Islet precursor cell (in vitro differentiated cells): ENCODE measurements at places on chromosomes 4 and X.

DNA sequence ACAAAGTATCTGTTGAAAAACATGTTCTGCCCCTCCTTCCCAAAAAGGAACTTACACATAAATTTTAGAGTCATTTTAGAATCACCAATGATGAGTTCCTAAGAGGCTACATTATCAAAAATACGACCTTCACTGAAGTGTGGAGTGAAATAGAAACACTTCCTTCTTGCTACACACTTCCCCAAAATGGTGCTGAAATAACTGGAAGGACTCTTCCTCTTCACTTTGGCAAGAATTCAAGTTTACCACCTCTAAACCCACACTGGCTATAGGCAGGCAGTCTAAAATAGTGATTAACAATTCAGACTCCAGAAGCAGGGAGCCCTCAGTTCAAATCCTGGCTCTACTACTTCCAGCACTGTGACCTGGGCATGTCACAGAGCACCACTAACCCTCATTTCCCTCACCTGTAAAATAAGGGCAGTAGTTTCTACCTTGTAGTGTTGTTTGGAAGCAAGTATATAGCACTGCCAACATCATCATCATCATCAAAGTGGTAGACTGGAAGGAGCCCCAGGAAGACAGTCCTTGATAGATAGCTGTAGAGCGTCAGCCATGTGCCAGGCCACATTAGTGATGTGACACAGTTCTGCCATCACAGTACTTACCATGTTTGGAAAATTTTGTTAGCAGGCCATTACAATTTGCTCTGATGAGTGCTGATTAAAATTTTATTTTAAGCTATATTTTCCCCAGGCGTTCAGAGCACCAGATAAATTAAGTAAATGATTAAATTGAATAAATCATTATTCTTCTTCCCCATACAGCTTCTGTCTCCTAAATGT, 103.3 kb downstream of the PARM1 start:
- DNase-seq = no peak

DNA sequence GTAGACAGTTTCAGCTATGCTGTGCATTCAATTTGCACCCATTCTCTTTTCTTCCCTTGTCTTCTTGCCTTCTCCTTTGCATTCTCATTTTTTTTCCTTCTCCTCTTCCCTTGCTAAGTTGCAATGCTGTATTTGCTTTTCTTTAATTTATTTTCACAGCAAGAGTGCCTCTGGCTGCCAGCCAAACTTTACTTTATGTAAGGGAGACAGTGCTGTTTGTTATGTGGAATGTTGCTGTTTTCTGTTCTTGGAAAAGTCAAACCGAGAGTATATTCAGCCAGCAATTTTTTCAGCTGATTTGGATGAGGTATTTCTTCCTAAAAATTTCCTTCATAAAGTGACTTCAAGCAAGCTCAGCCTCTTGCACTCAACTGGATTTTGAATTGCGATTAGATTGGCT, 1293.4 kb downstream of the ARAP2 start:
- no peak for DNase-seq

GRCh38 chr4:167032871-167033270, 201.4 kb downstream of the SPOCK3 start:
- DNase-seq = no peak

- no peak for DNase-seq
Measured at GRCh38 chrX:43313035-43313434, 343.1 kb upstream of the MAOA start.

DNA sequence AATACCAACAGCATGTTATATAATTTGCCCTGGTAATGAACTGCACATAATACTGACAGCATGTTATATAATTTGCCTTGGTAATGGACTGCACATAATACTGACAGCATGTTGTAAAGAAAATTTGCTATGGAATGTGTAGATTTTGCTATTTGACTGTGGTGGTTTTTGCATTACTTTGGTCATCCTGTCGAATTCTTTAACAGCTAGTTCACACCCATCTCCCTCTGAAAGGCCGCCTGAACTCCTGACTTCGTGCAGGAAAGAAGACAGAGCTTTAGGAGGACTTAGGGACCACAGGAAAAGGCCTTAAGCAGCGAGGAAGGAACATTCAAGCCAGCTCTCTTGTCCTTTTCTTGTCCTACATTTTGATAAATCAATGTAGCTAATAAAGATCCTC, 45.2 kb upstream of the DCLK2 start:
- no peak for DNase-seq
